ENCODE measurements at places on chromosomes 6 and 20. TPM values are rescaled to one million over a fixed set of nuclear protein-coding genes. Genes with fewer than 3 reads are reported as not detected.

Gene NKX2-2
- total RNA-seq, result not detected

Gene TAGAP
- total RNA-seq, result 1.4 TPM

Gene PPP1R16B
- 0.99 TPM for total RNA-seq

DNA sequence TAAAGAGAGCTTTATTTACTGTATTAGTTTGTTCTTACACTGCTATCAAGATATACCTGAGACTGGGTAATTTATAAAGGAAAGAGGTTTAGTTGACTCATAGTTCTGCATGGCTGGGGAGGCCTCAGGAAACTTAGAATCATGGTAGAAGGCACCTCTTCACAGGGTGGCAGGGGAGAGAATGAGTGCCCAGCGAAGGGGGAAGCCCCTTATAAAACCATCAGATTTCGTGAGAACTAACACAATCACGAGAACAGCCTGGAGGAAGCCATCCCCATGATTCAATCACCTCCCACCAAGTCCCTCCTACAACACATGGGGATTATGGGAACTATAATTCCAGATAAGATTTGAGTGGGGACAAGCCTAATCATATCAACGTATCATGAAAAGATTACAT is 27.2 kb downstream of the ARID1B start:
- no peak for DNase-seq

DNA sequence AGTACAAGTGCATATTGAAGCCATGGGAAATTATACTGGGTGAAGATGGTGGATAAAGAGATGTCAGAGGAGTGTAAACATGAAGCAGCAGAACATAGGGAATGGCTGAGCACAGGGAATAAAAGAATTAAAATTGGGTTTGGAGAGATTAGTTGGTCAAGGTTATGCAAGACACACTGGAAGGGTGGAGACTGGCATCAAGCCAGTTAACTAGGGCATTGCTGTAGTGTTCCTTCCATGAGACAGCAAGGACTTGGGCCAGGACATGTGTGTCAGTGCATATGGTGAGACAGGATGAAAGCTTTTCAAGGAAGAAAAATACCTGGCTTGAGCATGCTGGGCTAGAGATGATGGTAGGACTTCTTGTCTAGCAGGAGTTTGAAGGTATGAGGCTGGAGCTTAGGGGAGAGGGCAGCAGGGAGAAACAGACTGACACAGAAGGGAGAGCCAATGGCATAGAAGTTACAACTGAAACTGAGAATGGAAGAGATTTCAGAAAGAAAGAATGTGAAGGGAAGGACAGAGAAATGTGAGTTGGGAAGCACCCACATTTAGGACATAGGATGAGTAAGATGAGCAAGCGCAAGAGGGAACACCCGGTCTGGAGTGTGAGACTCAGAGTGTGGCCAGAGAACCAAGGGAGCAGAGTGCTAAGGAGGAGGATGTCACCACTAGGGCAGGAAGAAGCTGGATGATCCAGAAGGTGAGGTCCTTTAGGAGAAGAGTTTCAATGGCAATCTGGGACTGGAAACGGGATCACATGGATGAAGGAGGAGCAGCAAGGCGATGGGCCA is 14.5 kb upstream of the TMEM170B start:
- no peak for DNase-seq

DNA sequence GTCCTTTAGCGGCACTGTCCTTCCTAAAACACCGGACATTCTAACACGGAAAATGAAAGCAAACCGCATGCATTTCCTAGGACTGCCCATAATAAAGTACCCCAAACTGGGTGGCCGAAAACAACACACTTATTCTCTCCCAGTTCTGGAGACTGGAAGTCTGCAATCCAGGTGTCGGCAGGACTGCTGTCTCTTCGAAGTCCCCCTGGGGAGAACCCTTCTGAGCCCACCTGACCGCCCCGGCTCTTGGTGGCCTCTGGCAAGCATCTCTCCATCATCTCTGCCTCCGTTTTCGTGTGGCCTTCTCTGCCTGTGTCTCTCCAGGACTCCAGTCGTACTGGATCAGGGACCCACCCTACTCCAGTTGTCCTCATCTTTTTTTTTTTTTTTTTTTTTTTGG is 55.4 kb downstream of the SYNJ2 start:
- no peak for DNase-seq

DNA sequence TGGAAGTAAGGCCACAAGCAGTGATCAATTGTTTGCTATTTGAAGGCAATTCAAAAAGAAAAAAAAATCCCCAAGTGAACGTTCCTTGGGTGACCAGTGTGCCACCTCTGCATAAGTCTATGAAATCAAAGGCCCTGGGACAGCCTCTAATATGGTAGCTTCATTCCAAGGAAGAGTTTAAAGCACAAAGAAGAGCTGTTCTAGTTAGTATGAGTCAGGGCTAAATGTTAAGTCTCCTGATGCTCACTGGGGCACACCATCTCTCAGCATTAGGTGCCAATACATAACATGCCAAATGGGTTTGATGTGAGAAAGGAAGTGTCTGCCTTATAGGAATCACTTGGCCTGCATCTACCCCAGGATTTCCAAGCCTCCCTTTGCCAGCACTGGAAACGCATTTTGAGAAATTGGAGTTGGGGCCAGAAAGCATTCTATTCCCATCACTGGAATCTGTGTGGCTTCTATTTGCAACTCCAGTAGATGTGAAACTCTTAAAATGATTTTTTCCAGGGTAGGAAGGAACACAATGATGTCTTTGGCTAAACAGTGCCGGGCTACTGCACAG is 13.0 kb downstream of the UNC5CL start:
- DNase-seq, result no peak

- no peak for DNase-seq
These were observed 174.2 kb downstream of the TSHZ2 start for GRCh38 chr20:53146201-53146891.

DNA sequence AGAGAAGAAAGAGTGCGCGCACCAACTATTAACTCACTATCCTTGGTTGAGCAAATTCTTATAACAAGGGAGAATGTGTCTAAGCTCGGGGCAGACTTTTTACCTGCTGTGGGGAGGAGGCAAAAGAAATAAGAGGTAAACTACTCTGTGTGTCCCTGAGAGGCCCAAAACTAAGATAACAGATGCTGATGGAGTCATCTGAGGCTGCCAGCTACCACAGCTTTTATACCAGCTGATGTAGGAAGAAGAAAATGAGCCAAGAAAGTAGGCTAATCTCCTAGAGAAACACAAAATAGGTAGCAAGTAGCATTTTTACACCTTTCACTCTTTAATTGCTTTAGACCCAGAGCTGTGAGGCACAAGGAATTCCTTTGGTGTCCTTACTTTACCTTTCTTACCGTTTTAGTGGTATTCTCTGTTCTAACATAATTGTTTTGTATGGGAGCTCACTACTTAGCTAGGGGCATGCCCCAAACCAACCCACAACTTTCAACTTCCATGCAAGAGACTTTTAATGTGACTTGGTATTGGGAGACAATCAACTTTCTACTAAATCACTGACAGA is 27.8 kb upstream of the PIM1 start:
- no peak for DNase-seq
